ENCODE measurements at places on chromosomes 5 and 9.

DNA sequence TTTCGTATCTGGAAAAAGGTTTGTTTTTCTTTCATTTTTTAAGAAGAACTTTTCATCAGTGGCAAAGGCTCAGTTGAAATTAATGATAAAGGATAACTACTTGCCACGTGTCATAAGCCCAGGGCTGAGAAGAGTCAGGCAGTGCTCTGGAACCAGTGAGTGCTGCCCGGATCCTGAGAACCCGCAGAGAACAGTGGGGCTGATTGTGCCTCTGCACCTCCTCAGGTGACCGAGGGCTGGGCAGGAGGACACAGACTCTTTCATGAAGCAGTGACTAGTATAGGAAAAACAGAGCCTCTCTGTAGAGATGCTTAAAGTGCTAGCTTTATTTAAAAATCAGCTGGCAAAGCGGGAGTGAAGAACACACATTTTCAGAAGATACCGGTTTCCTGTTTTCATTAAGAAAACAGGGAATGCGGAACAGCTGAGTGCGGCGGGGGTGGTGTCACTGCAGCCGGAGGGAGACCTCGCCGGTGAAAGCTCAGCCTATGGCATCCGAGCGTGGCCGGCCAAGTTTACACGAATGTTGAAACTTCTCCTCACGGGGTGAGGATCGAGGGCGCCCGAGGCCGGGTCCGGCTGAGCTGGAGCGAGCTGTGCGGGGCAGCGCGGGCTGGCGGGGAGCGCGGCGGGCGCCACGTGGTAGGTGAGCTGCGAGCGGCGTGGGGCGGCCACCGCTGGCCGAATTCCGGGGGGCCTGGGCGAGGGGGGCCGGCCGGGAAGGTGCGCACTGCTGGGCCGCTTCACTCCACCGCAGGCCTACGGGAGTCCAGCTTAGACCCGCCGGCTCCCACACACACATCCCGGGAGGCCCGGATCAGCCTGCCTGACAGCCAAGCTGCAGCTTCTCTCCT lies 134.7 kb upstream of the DMRT1 start:
- DNase-seq: no peak

GRCh38 chr5:62001640-62002039 lies 304.4 kb upstream of the KIF2A start:
- DNase-seq: no peak

GRCh38 chr5:3343211-3343610 lies 252.4 kb upstream of the IRX1 start:
- DNase-seq: no peak

- DNase-seq: no peak
Measured at GRCh38 chr9:116467740-116468351, 219.3 kb upstream of the TRIM32 start.

DNA sequence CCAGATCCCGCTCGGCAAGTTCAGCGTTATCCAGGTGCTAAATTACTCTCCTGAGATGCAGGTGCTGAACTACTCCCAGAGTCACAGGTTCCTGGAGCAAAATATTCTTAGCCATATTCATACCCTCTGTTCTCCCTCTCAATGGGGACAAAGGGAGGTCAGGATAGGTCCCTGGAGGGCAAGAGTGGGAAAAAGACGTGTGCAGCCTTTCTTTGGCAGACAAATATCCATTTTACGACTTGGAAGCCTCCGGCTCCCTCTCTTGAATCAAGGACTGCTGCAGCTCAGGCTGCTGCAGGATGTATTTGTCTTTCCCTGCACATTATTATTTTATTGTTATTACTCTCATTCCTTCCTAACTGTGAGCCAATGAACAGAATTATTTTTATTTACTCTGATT lies 590.2 kb downstream of the NR2F1-AS1 start:
- no peak for DNase-seq

GRCh38 chr9:135714242-135715055 lies 12.5 kb downstream of the KCNT1 start:
- no peak for DNase-seq

- no peak for DNase-seq
Measured at GRCh38 chr5:147407094-147407681, 102.7 kb downstream of the DPYSL3 start.

- DNase-seq: no peak
Measured at GRCh38 chr5:66875315-66875714, 279.1 kb downstream of the MAST4 start.

DNA sequence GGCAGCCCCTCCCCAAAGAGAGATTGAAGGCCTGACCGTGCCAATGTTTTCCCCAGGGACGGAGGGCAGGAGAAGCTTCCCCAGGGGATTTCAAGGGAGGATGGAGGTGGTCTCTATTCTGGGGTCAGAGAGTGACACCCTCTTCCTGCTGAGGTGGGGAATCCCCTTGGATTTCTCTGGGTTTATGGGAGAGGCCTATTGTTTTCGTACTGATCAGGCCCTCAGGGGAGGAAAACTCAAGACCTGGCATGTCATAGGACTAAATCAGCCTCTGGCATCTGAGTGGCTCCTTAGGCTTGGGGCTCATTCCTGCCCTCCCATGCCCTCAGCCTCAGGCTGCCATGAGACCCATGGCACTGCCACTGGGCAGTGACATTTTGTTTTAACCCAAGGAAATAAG lies 44.6 kb downstream of the IRF1 start:
- DNase-seq: no peak

- DNase-seq: no peak
Measured at GRCh38 chr5:68714810-68715209, 379.0 kb upstream of the SLC30A5 start.

DNA sequence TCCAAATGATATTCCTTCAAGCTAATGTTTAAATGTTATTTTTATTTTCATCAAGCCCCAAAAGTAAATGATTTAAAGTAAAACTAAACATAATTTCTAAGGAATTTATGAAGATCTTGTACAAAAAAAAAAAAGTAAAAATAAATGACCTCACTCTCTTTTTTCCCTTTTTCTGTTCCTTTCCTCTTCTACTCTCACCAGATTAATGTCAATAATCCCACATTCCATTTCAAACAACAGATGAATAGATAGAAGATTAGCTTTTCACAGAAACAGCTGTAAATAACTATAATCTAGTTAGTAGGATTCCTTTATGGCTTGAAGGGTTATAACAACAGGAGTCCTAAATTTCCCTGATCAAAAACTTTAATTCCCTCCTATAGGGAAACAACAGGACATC lies 88.1 kb downstream of the EFNA5 start:
- DNase-seq: no peak

DNA sequence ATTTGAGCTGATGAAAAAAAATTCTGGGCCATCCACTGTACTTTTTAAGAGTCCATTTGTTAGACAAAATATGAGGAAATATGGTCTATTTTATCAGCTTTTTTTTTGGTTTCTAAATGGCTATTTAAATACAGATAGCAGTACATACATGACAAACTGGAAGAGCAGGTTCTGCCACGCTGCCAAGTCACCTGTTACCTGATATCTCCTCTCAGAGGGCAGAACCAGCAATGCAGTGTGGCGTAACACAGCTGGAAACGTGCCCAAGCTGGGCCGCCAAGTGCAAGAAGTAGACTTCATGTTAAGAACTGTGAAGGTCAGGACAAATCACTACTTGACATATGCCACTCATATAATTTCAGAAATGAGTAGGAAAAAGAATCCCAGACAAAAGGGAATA lies 8.1 kb downstream of the MCIDAS start:
- DNase-seq: no peak

DNA sequence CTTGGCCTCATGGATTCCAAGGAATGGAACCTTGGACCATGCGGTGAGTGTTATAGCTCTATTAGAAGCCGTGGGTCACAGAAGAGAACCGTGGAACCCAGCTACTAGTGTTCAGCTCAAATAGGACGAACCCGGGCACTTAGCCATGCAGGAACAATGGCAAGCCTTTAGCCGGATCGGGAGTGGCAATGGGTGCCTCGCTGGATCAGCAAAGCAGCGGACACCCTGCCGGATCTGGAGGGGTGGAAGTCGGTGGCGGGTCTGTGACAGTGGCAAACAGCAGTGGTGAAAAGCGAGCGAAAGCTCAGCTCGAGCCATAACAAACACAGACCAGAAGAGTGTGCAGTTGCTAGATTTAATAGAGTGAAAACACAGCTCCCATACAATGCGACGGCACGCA lies 2.4 kb upstream of the CDO1 start:
- DNase-seq: no peak

- DNase-seq: no peak
Measured at GRCh38 chr5:173922527-173922926, 34.4 kb downstream of the CPEB4 start.

GRCh38 chr9:69060766-69061165 lies 25.2 kb downstream of the FXN start:
- no peak for DNase-seq

- no peak for DNase-seq
Measured at GRCh38 chr9:26240020-26240419, 561.8 kb upstream of the TUSC1 start.

DNA sequence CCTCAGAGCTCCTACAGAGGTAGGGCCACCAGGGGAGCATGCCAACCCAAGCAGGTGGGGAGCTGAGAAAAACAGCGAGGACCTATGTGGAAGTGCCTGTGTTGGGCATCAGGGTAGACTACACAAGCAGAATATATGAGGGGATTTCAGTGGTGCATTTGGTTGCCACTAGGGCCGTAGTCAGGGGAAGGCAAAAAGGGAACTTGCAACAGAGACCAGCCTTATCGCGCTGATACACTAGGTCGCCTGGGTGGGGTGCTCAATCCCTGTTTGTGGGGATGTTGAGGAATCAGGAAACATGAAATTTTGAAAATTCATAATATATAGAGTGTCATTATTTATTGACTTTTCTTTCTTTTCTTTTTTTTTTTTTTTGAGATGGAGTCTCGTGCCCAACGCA lies 370.9 kb upstream of the PRR16 start:
- DNase-seq: no peak

DNA sequence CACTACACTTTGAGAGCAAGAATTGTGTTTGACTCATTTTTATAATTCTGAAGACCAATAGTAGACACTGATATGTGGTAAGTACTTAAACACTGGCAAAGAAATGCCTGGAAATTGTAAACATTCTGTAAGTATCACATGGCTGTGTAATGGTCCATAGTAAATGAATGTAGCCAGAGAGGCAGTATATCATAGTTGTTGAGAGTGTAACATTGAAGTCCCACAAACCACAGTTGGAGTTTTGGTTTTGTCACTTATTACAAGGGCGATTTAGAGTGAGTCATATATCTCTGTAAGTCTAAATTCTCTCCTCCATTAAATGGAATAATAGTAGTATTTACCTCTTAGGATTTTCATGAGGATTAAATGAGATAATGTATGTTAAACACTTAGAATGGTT lies 181.1 kb upstream of the MEF2C start:
- no peak for DNase-seq

DNA sequence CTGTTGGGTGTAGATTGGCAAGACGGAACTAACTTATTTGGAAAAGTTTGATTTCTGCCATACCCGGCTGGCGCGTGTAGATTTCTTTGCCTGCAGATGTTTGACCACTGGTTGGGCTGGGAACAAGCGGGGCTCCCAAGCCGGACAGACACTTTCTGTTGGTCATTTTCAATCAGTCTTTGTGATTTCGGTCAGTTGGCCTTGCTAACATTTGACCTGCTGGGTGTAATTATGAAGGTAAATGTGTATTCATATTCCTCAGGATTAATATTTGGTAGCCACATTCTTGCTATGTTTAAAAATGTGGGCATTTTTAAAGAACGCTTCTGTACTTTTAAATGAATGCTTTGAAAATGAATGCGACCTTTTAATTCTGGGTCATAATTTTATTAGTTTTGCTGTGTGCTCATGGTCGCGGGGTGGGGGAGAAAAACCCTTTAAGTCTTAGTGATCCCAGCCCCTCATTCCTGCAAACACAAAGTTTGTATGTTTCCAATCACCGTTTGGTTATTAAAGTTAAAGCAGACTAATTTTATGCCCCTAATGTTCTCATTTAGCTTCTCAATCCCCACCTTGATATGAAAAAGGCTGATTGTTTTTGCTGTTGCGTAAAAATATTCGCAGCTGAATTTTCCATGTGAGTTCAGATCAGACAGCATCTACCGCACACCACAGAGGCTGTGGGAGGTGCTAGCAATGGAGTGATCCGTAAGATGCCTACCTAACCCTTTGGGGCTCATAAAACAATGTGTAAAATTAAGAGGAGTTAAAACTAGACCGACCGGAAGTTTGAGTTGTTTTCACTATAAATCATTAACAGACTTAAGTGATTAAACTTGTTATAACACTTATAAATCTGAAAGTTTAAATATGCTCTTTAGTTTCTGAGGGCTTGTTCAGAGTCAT lies 1.5 kb downstream of the RASGRF2 start:
- no peak for DNase-seq

DNA sequence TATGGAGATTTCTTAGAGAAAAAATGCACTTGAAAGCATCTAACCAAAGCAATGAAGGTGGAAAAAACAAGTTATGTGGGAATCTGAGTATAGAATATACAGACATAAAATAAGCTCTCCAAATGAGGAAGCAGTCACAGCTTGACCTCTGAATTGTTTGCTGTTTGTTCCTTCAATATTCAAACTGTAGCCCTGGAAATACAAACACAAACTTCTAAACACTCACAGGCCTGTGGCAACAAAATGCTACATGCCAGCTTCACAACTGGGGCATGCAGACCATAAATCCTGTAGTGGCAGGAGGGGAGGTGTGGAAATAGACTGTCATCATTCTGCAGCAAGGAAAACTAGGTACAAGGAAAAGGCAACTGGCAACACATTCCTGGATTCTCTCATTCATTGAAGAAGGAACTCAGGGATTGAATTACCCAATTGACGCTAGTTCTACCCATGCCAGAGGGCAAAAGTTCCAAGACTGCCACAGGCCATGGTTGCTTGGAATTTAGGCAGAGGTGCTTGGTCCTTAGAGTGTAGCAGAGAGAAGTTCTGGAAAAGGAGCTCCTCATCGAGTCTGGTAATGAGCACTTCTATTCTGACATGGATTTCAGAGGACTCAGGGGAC lies 349.6 kb downstream of the PDE4D start:
- no peak for DNase-seq

DNA sequence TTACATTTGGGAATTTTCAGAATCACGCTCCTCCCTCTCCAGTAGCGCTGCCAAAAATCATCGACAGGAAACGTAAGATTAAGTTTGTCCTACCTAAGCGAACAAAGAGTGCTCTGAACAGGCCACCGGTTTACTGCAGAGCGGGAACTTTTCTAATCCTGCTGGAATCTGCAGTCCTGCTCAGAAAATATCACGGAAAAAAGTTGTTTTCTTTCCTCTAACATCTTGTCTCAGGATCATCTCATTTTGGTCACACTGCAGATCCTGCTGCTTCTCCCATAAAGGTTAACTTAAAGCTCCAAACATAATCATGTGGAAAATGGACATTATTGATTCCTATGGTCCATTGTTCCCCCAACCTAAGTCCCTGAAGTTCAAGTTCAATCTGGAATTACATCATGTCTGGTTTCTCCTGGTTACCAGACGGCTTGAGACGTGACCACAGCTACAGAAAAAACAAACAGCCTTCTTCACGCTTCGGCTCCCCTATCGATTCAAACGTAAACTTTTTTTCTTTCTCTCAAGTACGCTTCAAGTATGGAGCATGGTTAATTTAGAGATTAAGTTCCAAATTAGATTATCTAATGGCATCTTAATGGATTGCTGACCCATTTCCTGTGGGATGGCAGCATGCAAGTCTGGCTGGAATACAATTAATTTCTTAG lies 217.6 kb downstream of the NFIB start:
- DNase-seq: no peak
